Inflammatory macrophage (primary cell): ENCODE measurements at places on chromosomes 11 and 22.

- no peak for DNase-seq
Observed at GRCh38 chr11:39678996-39679395, 1780.5 kb downstream of the LRRC4C start.

GRCh38 chr11:2960139-2960538 lies 30.9 kb upstream of the PHLDA2 start:
- DNase-seq = no peak

GRCh38 chr11:124394408-124394807 lies 4.4 kb downstream of the OR8B3 start:
- no peak for DNase-seq

DNA sequence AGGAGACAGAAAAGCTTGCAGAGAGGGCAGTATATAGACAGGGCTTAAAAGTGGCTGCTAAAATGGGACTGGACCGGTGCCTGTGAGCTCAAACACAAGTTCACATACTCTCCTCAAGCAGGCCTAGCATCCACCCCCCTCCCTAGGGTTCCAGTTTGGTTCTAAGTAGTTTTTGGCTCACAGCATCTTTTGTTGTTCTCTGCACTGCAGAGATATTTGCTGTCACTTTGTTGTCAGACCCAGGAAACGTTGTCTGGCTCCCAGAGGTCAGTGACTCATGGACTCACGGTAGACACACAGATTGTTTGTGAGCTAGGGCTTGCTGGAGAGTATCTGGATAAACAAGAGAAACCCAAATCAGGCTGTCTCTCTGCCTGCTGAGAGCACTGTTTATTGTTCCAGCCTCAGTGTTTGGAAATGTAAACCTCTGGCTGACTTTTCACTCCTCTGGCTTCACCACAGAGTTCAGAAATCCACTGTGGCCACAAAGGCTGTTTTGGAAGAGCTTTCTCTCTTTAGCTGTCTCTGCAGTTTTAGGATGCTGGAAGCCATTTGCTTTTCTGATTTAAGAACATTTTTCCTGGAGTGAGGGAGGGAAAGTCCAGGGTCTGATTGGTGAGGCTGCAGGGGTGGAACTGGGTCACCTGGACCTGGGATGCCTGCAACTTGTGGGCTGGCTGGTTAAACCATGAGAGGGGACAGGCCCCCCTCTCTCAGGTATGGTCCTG lies 303.7 kb upstream of the PLET1 start:
- DNase-seq = no peak

GRCh38 chr11:107118025-107118720 lies 99.9 kb upstream of the GUCY1A2 start:
- DNase-seq = no peak

- DNase-seq = no peak
Observed at GRCh38 chr11:103378931-103379330, 269.7 kb downstream of the DYNC2H1 start.

GRCh38 chr11:88194990-88195389 lies 19.7 kb upstream of the RAB38 start:
- DNase-seq = no peak
